ENCODE measurements at places on chromosomes 1 and 21.

- no peak for DNase-seq
Measured at GRCh38 chr1:10904396-10905358, 107.8 kb upstream of the TARDBP start.

DNA sequence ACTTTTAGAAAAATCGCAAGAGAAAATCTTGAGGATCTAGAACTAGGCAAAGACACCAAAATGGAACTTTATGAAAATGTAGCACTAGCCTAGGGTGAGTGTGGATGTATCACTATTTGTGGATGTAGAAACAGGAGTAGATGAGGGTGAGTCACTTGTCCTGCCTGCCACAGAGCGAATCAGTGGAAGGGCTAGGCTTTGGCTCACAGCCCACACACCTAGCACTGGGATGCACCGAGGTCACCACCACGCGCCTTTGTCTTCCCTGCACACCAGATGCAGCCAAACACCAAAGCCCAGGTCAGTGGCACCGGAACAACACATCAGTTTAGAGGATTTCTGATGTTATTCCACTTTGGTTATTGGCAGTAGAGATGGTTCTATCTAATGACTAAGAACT, 38.2 kb downstream of the PKNOX1 start:
- no peak for DNase-seq

- DNase-seq: no peak
Measured at GRCh38 chr1:68975212-68975933, 478.5 kb upstream of the DEPDC1 start.

DNA sequence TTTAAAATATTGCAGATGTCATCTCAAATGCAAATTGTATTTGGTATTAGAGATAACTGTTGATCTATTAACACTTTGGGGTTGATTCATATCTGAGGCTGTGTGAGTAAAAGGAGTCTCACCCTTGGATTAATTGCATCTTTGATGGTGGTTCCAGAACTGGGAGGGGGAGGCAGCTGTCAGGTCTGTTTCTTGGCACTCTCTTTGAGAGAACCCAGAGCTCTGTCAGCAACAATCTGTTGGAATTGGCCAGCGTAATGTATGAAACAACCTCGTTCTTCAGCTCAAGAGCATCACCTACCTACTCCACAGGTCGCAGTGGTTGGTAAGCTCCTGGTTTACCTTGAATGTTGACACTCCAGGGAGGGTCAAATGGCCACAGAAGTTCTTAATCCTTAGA, 424.1 kb downstream of the CAMTA1 start:
- no peak for DNase-seq

DNA sequence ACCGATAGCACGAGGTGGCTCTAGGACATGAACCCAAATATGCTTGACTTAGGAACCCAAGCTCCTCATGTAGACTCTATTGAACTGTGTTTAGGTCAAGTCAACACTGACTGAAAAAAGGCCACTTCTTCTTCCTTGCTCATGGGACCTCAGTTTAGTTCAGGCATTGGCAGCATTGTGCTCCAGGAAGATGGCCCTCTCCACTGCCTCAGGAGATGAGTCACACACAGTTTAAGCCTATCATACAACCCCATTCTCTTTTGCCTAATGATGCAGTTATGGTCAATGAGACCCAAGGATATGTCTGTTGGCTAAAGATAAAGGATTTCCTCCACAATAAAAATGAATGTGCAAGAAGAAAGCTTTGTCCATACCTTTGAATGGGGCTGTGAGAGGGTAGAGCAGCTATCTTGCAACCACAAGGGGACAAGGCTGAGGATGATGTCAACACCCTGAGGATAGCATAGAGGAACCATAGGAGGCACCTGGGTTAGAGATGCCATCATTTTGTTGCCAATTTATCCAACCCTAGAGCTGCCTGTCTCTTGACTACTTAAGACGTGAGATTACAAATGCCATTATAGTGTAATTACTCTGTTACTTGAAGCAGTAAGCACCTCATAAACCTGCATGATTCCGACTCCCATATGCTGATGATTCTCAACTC, 3.0 kb upstream of the TRIM63 start:
- no peak for DNase-seq

- no peak for DNase-seq
Measured at GRCh38 chr1:226736001-226736907, 2.8 kb downstream of the ITPKB start.

DNA sequence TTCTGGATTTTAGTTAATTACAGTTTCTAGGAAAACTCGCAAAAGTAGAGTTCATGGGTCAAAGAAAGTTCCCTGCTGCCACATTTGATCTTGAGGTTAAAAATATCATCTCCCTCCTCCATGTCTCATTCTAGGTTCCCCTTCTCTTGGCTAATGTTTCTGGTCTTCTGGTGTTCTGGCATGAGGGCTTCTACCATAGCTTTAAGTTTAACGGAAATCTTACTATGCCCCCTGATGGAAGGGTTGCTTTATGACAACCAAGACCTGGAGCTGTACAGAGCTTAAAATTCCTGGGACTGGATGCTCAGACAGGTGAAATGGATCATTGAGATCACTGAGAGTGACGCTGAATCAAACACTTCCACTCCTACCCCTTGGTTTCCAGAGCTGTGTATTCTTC, 1881.7 kb downstream of the MRPL39 start:
- no peak for DNase-seq

DNA sequence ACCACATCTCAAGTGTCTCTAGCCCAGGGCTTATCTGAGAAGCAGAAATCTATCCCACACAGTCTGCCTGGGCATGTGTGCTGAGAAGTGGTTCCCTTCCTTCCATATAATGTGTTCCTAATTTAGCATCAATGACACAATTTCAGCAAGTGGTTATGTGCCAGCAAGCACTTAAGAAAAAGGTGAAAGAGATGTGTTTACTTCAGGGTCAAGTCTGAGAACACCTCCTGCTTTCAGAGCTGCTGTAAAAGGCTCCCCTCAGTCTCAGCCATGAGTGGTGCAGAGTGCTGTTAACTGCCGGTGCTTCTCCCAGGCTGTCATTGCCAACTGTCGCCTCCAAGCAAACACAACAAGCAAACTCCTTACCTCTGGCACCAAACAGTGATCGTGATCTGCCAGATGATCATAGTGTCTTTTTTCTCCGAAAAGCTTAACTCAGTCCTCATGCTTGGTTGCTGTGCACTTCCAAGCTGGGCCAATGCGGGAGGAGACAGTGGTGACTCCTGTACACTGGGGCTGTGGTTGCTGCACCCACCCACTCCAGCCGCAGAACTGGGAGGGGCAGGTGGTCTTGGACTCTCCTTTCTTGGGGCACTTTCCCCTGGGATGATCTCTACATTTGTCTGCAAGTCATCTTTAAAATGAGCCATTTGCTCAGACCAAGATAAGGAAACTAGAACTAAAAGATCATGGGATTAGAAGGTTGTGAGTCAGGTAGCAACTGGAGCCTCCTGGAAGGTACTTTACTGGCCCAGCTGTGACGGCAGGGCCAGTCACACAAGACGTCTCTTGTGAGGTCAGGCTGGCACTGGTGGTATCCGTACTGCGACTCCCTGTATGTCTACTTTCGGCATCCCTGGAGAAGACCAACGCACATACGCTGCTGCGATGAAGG, 32.4 kb downstream of the ATP1A1 start:
- DNase-seq: no peak

DNA sequence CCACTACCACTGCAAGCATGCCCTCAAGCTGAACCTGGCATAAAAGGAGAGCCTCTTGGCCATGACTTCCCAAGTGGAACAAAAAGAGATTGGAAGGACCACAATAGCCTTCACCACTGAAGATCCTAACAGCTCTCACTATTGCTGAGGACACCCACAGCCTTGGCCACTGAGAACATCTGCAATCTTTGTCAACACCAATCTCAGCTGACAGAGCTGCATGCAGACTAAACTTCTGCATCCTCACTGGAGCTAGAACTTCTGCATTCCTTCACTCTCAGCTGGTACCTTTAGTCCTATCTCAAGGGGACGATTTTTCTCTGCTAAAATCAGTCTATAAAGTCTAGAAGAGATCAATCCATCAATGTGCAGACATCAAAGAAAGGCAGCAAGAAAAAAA, 8.3 kb upstream of the FCRL2 start:
- no peak for DNase-seq

DNA sequence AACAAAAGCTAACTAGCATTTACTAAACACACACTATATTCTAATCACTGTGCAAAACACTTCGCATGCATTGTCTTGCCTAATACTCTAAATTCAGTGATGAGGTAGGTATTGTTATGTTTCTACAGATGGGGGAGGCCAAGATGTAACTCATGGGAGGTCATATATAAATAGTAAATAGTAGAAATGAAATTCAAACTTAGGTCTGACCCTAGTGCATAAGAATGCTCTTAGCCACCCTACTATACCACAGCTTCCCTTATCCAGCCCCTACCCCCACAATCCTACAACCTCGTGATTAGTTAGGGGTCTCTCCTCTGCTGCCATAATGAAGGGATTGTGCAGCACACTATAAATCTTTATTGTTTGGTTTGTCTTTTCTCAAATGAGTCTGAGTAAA, 3.3 kb downstream of the PFDN2 start:
- DNase-seq: no peak

- no peak for DNase-seq
Measured at GRCh38 chr1:55823541-55824250, 608.5 kb upstream of the USP24 start.

- DNase-seq: no peak
Measured at GRCh38 chr1:42422737-42423136, 33.1 kb downstream of the ZMYND12 start.

- DNase-seq: no peak
Measured at GRCh38 chr1:181497870-181498269, 14.6 kb downstream of the CACNA1E start.

GRCh38 chr1:27806758-27807157, 23.8 kb upstream of the PPP1R8 start:
- DNase-seq: no peak

DNA sequence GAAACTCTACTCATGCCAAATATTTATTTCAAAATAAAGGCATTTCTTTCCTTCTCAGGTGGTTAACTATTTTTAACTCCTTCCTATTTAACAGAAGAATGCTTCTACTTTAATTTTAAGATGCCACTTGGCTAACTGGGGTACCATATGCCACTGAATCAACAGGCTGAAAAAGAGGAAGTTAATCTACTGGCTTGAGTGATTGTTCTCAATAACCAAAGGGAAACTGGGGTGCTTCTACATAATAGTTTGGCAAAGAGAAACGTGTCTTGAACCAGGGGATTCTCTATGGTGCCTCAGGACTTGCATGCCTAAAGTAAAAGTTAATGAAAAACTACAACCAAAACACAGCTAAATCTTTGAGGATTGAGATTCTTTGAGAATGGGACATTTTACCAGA, 142.6 kb downstream of the DENND1B start:
- DNase-seq: no peak

DNA sequence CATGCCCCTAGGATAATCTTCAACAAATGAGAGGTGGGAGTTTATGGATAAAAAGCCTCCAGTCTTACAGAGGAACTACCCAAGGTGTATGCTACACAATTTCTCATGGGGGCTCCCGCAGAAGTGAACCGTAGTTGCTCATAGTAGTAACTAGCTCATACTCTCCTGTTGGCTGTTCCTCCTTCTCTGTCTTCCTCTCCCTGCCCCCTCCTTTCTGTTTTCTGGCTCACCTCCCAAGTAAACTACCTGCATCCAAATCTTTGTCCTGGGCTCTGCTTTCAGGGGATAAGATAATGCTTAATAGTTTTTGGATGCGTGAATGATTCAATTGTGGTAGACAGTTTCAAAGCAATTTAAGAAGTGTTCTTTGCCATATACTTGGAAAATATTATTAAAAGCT, 90.1 kb upstream of the ROR1 start:
- no peak for DNase-seq

- no peak for DNase-seq
Measured at GRCh38 chr1:227388214-227389168, 70.2 kb upstream of the CDC42BPA start.

GRCh38 chr1:181765451-181766026, 282.2 kb downstream of the CACNA1E start:
- no peak for DNase-seq

All from thoracic aorta (tissue), 2 donors.